ENCODE measurements at places on chromosomes 12 and 14.

- DNase-seq: no peak
These were observed 59.8 kb upstream of the BCL11B start for GRCh38 chr14:99331811-99332210.

- DNase-seq: no peak
These were observed 50.0 kb downstream of the LGMN start for GRCh38 chr14:92698393-92698792.

GRCh38 chr12:98456576-98457573, 58.5 kb upstream of the TMPO start:
- DNase-seq: peak; percentile 81

- no peak for DNase-seq
These were observed 950.6 kb downstream of the GALC start for GRCh38 chr14:87042354-87042753.

DNA sequence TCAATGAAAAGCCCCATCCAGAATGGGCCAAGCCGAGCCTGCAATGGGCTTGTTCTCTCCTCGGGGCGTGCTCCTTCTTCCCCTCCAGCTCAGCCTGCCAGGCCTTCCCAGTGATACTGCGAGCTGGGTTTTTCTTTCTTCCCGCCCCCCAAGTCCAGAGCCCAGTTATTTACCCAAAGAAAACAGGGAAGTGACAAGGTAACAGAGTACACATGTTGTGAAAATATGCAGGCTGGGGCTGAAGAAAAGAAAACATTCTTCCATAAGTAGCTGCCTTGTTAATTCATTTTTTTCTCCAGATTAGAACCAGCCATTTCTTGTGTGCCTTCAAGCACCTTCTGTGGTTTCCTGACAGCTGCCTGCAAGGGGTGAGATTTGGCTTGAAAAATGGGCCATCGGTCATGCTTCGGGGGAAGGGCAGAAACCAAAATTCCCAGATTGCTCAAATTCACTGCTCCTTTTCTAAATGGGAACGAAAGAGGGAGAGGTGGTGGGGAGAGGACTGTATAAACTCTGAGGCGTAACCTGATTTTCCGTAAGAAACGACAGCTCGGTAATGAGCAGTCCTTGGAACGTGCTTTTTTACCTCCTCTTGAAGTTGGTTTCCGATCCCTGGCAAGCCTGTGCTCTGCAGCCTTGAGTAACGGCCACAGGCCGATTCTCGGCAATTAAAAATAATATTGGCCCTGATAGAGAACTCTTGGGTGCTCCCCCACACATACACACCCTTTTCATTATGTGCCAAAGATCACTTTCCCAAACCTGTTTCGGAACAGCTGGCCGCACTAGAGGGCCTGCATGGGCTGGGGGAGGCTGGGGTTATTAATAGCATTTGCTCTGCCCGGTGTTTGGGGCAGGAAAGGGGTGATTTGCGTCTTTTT, 229.4 kb downstream of the ZFP36L1 start:
- no peak for DNase-seq

DNA sequence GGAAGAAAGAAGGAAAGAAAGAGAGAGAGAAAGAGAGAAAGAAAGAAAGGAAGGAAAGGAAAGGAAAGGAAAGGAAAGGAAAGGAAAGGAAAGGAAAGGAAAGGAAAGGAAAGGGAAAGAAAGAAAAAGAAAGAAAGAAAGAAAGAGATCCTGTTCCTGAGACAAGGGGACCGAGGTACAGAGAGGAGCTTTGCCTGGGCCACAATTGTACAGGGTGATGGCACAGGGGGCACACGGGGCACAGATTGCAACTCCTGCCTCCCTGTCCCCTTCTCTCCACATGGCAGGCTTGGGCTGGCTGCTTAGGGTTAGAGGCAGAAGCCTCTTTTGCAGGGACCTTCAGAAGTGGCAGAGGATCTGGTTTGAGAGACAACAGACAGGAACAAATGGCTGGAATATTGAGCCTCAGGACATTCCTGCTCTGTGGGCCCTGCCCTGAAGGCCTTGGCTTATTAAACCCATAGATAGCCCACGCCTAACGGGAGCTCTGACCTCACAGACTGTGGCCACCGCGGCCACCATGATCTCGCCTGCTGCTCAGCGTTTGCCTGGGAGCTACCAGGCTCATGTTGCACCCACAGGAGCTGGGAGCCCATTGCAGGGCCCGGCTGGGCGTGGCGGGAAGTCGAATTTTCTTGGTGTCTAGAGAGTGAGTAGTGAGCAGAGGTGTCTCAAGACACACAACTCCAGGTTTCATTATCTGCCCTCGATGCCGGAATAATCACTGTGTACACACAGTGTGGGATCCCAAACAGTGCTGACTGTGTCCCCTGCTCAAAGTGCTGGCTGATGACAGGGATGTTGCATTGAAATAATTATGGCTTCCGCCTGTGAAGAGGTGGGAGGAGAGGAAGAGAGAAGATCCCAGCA, 147.9 kb upstream of the NCOR2 start:
- peak; percentile 61 for DNase-seq

DNA sequence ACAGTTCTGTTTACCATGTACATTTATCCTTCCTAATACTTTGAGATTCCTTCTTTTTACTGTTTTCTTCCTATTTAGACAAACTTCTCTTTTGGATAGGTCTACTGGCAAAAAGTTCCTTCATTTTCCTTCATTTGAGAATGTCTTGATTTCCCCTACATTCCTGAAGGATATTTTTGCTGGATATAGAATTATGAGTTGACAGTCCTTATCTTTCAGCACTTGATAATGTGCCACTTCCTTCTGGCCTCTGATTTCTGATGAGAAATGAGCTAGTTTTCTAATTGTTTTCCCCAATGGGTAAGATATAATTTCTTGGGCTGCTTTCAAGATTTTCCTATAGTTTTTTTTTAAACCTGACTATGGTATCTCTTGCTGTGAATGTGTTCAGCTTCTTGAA, 75.6 kb downstream of the CEP83 start:
- no peak for DNase-seq

- no peak for DNase-seq
These were observed 408.6 kb upstream of the SYT1 start for GRCh38 chr12:78455991-78456390.

- no peak for DNase-seq
These were observed 82.5 kb downstream of the LMO3 start for GRCh38 chr12:16523284-16523950.

DNA sequence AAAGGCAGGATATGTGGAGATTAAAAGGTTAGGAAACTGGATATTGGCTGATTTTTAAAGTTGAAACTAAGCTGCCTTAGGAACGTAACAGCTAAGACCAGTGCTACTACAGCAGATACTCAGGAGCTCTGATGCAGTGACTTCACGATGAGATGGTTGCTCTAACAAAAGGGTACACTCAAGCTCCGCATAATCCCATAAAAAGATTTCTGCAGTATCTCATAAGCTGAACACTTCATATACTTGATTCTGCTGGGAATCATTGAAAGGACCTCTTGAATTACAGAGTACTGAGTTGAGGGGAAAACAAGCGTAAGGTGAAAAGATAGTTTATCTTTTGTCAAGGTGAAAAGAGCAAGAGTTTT, 3.7 kb downstream of the RNF10 start:
- DNase-seq: no peak

GRCh38 chr12:14691560-14691959, 4.8 kb downstream of the GUCY2C start:
- DNase-seq: no peak

DNA sequence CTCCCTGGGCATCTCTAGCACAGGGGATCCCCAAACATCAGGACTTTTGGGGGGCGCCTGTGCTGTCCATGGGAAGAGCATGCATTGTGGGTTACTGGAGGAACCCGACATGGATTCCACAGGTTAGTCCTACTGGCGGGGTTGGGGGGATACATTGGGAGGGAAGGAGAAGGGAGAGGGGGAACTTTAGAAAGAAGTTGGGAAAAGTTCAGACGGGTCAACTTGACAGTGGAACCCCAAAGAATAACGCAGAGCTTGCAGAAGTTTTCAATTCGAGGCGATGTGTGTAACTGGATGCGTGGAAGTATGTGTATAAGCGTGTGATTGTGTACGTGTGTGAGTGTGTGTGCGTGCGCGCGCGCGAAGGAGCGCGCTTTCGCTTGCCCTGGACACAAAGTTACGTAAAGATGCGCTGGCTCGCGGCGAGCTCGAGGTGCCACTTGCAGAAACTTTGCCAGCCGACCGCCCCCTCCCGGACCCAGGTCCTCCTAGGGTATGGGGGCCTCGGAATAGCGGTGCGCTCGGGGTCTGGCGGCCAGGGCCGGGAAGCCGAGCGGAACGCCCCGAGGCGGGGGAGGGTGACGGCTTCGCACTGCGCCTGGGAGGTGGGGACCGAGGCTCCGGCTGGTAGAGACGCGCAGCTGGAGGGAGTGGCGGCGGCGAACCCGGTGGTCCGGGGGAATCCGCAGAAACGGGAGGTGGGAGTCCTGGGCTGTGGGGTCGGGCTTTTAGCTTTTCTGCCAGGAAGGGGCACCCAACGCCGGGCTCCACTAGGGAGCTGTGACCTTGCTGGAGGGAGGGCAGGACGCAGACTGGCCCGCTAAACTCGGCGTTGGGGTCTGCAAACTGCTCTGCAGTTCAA, 669 bp downstream of the RFX4 start:
- peak; percentile 29 for DNase-seq

DNA sequence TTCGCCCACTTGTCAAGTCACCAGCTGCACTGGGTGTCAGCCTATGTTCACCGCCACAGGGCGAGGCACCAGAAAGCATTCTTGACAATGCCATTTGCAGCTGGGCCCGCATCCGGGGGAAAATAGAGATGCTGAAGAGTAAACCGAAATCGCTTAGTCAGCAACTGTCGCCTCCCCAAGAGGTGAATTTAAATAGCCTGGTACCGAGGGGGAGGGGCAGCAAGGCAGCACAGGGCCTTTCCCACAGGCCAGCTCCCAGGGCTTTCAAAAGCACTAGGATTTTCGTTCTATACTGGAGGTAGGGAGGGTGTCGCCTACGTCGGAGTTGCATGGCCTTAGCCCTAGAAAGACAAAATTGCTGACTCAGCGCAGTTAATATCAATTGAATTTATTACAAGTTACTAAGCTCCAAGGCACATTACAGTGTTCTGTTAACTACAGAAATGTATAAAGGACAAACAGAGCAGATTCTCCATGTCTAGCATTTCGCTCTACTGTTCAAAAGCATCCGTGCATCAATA, 4.3 kb downstream of the IRF2BPL start:
- peak; percentile 33 for DNase-seq

- DNase-seq: peak; percentile 34
These were observed 142.1 kb downstream of the MED13L start for GRCh38 chr12:116135209-116135930.

GRCh38 chr14:100840286-100841065, 14.6 kb downstream of the MEG3 start:
- no peak for DNase-seq

DNA sequence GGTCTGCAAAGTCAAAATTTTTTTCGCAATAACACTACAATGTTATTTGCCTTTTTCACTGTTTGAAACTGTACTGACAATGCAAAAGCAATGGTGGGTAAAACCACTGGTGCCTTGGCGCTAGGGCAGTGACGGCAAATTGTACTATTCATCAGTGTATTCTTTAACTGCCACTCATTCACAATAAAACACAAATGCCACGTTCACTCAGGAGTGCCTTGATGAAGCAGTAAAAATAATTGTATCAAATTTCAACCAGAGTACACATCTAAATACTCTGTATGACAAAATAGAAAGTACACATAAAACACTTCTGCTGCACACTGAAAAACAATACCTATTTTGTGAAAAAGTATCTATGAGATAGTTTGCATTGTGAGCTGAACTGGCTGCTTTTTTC, 17.8 kb downstream of the DCAF5 start:
- no peak for DNase-seq

- peak; percentile 61 for DNase-seq
These were observed 10.6 kb upstream of the MAP4K5 start for GRCh38 chr14:50542941-50543418.

DNA sequence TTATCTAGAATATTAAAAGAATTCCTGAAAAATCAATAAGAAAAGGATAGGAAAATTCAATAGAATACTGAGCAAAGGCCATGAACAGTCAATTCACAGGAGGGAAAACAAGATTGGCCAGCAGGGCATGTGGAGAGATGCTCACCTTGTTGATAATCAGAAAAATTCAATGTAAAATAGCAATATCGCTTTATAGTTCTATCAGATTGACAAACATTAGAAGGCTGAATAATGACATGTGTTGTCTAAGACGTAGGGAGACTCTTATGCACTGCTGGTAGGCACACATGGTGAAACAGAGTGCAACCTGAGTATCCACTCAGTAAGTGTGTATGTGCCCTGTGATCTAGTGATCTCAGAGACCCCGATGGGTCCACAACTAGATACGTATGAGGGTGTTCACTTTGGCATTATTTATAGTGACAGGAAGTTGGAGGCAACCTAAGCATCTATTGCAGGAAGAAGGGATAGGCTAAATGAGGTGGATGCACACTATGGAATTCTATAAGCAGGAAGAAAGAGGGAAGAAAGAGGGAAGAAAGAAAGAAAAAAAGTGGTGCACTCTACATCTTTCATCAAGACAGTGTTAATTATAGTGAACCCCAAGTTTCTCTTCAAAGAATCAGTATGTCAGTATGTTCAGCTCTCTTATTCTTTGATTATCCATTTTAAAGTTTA, 3.8 kb upstream of the ANKRD33 start:
- DNase-seq: no peak

DNA sequence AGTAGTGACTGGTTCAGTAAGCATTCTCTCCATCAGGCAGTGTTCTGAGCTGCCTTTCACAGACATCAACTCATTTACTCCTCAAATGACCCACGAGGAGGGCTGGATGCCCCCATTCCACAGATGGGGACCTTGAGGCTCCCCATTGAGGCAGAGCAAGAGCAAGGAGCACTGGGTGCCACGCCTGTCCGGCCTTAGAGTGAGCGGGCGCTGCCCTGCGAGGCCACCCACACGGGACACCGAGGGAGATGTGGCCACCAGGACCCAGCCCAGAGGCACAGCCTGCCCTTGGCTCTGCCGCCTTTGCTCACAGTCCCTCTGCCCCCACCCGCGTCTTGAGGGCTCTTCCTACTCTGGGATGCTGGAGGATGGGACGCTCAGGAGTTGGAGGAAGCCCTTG, 3.0 kb downstream of the FBRSL1 start:
- DNase-seq: no peak

DNA sequence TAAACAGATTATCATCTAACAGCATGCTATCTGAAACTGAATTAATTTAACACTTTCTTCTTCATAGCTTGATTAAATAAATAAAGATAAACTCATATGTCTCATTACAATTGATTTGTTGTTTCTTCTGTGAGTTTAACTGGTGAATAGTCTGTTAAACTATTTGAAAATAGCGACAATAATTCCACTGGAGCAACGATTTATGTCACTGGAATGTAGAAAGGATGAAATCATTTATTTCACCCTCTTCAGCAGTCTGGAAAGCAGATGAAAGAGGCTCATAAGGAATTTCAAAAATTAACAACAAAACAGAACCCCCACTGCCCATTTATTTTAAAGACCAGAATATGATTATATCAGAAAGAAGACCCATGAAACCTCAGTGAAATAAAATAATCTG, 1165.1 kb upstream of the USP15 start:
- DNase-seq: no peak

DNA sequence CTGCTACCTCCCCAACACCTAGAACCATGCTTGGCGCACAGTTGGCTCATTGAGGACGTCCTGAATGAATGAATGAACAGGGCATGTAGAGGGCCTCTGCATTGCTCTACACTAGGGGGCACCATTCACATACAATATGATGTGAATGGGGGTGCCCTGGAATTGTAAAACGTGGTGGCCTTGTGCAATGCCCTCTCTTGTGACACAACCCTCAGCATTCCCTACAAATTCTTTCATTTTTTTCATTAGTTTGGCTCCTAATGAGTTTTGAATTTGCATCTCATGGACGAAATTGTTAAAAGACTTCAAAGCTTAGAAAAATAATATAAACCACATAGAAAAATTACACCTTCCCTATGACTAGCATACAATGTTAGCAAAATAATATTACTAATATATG, 2.3 kb upstream of the DIO2 start:
- peak; percentile 60 for DNase-seq

GRCh38 chr14:102900631-102901571, 21.6 kb upstream of the AMN start:
- no peak for DNase-seq
